ENCODE measurements at places on chromosomes 4 and X.
A peak's percentile ranks its signal among the peaks of the same experiment; 100 is the strongest.

DNA sequence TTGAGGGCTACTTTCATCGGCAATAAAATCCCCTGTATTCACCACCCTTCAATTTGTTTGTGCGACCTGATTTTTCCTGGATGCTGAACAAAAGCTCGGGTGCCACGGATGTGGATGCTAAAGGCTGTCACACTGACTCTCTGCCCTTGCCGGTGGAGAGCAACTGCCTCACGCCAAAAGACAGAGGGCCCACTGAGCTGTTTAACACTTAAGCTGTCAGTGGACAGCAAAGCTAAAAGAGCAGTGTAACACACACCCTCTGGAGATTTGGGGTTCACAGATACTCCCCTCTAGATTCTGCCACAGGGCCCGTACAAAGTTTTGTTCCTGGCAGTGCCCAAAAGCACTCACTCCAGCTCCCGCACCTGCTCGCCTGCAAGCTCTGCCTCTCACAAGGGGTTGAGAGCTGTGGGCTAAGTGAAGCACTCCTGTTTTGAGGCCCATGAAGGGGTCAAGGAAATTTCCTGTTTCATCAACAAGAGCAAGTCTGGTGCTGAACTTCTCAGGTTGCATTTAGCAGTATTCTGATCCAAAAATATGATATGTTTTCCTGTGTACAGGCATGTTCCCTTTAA is 1571.9 kb downstream of the ADGRL3 start:
- no peak for DNase-seq

DNA sequence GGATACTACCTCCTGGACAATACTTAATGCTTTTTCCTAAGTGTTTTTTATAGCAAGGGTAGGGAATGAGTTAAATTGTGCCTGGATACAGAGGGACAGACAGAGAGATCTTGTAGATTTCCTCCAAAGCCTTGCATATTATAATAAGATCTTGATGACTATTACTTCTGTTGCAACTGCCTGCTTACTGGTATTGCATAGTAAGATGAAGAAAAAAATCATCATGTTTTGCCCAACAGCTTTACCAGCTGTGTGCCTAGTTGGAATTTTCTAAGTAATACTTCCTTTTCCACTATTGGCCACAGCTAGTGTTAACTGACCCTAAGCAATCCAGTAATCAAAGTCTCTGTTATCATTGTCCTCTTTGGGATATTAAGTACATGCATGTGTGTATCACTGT is 139.0 kb downstream of the DCK start:
- no peak for DNase-seq

GRCh38 chr4:77899607-77900006 is 37.0 kb downstream of the MRPL1 start:
- no peak for DNase-seq

DNA sequence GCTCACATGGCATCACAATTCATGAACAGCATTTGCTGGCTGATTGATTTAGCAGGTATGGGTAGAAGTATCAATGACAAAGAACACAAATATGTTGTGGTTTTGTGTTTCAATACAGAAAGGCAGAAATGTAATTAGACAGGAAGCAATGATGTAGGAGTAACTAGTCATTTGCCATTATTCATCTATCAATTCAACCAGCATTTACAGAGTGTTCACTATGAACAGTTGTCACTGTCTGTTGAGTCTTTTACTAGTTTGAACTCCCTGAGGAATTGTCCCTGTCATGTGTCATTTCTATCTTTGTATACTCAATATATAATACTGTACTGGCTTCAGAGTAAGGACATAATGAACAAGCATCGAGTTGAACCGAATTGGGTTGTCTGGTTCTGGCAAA is 51.5 kb upstream of the ARHGAP24 start:
- DNase-seq = no peak

DNA sequence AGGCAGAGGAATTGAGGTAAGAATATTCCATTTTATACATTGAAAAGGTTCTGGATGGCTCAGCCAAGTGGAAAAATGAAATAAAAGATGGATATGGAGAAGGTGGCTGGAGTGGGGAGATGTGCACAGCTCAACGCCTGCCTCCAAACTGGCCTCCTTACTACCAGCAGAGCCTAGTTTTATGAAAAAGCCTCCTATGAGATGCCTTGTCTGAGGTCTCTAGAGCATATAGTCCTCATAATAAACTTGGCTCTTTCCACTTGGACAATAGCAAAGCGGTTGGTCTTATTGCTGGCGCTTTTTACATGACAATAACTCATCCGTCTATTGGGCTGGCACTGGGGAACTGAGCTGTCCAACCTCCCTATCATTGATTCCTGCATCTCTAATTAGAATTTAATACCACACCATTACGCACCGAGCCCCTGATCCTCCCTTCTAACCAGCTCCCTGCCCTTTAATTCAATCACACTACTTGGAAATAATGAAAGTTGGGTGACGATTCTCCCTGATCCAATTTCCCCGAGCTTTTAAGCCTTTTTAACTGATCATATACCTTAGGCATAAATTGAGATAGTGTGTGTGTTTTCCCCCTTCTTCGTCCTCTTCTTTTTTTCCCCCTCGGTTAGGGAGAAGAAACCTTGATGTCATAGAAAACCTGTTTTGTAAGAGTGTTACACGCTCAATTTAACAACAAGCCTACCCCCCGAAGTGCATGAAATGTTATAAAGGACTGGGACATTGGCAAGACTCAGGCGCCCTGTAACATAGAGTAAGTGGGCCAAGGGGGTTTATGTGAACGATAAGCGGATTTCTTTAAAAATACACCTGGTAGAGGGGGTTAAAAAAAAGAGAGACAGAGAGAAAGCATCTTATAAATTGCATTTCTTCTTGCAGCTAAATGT is at the start of gene PHOX2B:
PHOX2B (minus strand) TSS at position 155 of the 905 bp plus-strand sequence; CDS start at position 40, 115 bp downstream.
- DNase-seq = no peak

DNA sequence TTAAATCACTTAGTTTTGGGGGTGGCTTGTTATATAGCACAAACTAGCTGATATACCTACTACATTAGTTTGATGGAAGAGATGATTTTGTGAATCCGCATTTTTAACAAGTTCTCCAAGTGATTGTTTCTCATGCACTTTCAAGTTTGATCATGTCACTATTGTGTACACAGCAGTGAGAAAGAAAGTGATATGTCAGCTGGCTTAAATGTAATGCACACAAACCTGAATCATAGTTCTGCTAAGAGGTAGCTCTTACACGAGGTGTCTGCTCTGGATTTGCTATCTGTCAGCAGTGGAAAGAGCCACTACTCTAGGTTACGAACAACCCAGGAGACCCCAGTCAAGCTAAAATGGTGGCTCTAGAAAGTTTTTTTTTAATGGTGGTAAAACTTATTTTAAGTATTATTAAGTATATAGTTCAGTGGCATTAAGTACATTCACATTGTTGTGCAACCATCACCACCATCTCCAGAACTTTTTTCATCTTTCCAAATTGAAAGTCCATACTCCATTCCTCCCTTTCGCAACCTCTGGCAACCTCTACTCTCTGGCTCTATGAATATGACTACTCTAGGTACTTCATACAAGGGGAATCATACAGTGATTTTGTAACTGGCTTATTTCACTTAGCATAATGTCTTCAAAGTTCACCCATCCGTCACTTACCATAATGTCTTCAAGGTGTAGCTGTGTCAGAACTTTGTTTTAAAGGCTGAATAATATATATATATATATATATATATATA is 147.3 kb downstream of the HS6ST2 start:
- no peak for DNase-seq

- no peak for DNase-seq
Observed at GRCh38 chr4:139734201-139734874, 68.7 kb downstream of the MGST2 start.

GRCh38 chr4:122663814-122664610 is 43.1 kb upstream of the IL21 start:
- DNase-seq = peak; percentile 18

GRCh38 chr4:97150966-97151365 is 992.3 kb downstream of the STPG2 start:
- DNase-seq = no peak

DNA sequence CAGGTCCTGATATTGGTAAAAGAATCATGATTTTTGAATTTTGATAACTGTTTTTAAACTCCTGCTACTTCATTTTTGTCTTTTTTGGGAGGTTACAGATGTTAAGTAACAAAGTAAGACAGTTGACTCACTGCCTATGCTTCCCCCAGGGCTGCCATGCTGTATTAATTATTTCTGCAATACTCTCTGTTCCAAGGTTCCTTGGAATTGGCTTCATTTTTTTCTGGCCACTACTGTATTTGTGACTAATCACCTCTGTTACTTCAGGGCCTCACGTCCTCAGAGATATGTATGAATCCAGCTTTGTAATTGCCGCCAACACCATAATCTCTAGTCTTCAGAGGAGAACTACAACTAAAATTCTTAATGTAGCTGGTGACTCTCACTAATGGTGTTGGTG is 1729.3 kb downstream of the C4orf33 start:
- DNase-seq = no peak

- DNase-seq = no peak
Observed at GRCh38 chrX:124341396-124342132, 4.8 kb upstream of the SH2D1A start.

DNA sequence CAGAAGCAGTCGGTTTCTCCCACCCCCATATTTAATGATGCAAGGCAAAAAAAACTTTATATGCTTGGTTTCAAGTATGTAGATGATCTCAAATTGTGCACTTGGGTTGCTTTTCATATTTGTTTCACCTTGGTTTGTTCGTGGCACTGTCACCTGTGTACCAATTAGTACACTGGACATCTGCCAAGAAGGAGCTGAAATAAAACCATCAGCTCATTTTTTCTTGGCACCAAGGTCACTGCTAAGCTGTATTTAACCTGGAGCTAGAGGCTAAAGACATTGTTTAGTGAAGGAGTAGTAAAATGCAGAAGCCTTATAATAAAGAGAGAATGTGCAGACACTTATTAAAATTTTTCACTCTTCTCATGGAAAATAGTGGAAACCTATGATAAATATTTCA is 430.8 kb downstream of the ARHGAP24 start:
- DNase-seq = no peak

DNA sequence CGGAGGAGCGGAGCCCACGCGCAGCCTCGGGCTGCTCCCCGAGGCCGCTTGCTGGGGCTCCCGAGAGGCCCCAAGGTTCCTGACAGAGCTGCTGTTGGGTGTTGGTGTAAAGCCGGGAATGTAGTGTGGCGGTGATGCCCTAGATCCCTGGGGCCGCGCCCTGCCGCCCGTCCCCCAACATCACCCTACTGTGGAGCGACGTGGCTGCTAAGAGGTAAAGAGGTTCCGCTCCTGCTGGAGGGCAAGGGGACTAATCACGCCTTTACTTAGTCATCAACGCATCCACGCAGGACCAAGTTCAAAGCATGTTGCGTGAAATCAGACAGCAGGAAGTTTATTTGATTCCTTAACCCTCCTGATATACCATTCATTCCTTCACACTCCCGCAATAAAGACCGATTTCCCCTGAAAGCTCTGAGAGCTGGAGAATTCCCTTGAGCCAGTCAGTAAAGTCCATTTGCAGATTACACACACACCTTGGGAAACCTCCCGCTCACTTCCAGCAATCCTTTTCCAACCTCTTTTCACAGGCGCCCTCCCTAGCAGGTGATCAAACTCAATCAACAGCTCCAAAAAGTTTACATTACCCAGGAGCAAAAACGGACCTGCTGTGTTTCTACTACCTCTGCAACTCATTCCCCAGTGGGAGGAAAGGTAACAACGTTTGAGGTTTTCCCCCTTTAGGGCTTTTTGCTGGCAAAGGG is 579 bp upstream of the GABRA2 start:
- DNase-seq = no peak

DNA sequence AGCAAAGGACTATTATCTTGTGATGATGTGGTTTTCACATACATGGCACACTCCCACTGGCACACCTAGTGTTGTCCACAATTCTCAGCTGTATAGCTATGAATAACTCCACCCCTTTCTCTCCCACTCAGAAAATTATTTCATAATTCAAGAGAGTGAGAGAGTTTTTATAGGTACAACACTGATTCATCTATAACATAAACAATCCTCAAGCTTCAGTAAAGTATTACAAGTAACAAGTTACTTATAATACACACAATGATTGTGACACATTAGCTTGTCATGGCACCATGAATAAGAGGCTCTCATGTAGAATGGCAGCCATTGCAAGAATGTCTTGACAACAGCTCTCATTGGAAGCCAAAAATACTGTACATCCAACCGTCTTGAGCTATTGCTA is 43.9 kb downstream of the RAB40A start:
- DNase-seq = no peak

GRCh38 chr4:123352240-123352945 is 44.2 kb upstream of the SPRY1 start:
- no peak for DNase-seq

DNA sequence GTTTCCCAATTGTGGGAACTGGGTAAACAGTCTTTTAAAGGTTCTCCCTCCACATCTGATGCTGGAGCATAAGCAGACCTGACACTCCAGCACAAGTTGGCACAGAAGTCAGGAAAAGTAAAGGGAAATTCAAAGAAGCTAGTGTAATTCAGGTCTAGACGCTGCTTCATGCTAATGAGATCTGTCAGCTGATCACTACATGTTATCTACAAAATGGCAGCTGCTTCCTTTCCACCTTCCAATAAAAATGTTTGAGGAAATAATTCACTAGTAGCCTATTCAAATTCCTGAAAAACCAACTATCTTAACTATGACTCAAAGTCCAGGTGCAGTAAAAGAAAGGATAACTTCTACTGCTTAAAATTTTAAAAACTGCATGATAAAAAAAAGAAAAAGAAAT is 29.3 kb downstream of the DCAF8L2 start:
- DNase-seq = no peak

- DNase-seq = no peak
Observed at GRCh38 chrX:41653125-41653524, 35.6 kb upstream of the GPR34 start.

- no peak for DNase-seq
Observed at GRCh38 chr4:100285121-100285520, 94.9 kb upstream of the DDIT4L start.

- DNase-seq = no peak
Observed at GRCh38 chr4:176289561-176289960, 20.5 kb upstream of the ASB5 start.

- DNase-seq = no peak
Observed at GRCh38 chr4:94168321-94168720, 39.3 kb upstream of the SMARCAD1 start.

- DNase-seq = no peak
Observed at GRCh38 chr4:153950100-153950979, 161.5 kb upstream of the SFRP2 start.

DNA sequence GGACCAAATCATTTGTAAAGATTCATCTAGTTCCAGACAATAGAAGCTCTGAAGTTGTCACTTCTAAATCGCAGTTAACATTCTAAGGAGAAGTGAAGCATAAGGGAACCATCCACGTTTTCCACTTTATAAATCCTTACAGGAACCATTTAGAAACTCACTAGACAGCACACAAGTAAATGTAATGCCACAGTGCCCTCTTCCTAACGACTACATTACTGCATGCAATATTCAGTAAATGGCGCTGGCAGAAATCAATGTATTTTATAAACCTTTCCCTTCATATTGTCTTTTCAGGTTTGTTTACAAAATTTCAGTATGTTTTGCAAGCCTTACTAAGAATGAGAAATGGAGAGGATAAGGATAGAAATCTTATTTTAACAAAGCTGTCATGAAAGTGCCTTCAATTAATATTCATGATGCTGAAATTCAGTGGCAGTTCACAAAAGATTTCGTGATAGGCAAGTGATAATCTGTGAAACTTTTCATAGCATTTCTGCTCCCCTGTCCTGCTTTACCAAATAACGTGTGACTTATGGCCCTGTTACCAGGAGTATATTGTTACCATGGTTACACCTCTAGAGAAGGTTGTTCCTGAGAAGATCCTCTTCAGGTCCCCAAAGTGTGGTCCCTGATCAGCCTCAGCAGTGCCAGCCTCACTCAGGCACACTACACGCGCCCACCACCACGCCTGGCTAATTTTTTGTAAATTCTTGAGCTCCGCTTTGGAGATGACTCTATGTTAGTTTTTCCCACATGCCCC is 54.2 kb downstream of the TMA16 start:
- DNase-seq = peak; percentile 9

- DNase-seq = no peak
Observed at GRCh38 chr4:99008051-99008450, 12.5 kb downstream of the METAP1 start.

Data from activated CD4-positive, alpha-beta T cell treated with anti-CD3 and anti-CD28 coated beads for 4 hours (primary cell).